SK-N-MC (cell line): ENCODE measurements at places on chromosomes 16 and 17.

GRCh38 chr17:19651451-19652238 is 3.1 kb downstream of the ALDH3A2 start:
- no peak for DNase-seq

DNA sequence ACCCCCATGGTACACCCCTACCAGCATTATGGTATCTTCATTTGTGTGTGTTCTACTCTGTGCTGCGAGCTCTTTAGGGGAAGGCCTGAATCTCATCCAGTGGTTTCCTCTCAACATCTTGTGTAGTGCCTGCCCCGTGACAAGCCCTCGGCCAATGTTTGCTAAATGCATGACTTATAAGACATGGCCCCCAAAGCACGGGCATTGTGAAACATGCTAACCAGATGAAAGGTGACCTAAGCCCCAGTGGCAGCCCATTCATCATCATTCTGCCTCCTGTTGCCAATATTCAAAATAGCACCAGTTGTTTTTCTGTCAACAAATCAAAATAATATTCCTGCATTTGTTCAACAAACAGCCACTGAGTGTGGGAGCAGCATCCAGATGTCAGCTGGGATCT is 108.8 kb upstream of the HSBP1 start:
- no peak for DNase-seq

- DNase-seq = peak; percentile 40
These were observed 7.9 kb downstream of the MPV17L start for GRCh38 chr16:15403392-15403995.

- DNase-seq = no peak
These were observed 10.9 kb upstream of the ANKFN1 start for GRCh38 chr17:56142325-56142724.

- DNase-seq = no peak
These were observed 511.1 kb downstream of the CDH13 start for GRCh38 chr16:83137894-83138293.

GRCh38 chr17:55463600-55463999 is 42.0 kb upstream of the MMD start:
- DNase-seq = no peak

DNA sequence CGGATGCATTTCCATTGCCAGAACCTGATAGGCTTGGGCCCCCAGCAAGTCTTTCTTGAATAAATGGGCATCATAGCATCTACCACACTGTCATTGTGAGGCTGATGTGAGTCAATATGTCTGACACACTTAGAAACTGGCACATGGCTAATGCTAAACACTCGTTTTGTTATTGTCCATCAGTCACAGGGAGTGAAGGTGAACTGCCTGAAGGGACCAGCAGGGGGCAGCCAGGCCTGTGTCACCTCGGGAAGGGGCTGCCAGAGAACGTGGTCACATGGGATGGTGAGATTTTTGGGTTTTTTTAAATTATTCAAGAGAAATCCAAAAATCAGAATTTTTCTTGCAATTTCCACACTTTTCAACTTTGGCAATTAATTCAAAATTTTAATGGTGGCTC is 831 bp upstream of the RCVRN start:
- no peak for DNase-seq

DNA sequence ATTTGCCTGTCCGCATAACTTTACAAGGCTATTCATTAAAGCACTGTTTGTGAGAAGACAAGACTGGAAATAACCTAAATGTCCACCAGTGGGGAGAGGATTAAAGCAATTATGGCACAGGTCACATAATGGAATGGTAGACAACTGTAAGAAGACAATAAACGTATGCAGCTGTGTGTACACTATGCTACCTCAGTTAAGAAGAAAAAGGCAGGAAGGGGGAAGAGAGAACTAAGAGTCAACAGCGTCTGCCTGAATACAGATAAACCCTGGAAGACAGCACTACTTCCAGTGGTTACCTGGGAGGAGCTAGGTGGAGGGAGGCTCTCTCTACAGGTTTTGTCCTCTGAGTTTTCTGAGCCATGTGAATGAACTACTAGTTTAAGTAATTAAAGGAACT is 15.3 kb downstream of the CREBBP start:
- no peak for DNase-seq

DNA sequence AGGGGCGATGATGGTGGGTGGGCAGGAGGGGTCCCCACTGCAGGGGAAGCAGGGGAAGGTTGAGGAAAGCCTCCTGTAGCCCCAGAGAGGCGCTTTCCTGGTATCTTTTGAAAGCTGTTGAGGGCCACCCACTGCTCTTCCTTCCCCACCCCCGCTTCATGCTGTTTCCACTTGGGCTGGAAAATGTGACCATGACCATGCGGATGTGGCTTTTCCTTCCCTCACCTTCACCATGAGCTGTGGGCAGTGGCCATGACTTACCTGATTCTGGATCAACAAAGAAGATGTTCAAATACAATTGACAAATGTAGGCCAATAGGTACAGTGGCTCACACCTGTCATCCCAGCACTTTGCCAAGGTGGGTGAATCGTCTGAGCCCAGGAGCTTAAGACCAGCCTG is 13.8 kb downstream of the MVP start:
- no peak for DNase-seq

GRCh38 chr16:17367923-17368322 is 102.8 kb downstream of the XYLT1 start:
- DNase-seq = no peak

DNA sequence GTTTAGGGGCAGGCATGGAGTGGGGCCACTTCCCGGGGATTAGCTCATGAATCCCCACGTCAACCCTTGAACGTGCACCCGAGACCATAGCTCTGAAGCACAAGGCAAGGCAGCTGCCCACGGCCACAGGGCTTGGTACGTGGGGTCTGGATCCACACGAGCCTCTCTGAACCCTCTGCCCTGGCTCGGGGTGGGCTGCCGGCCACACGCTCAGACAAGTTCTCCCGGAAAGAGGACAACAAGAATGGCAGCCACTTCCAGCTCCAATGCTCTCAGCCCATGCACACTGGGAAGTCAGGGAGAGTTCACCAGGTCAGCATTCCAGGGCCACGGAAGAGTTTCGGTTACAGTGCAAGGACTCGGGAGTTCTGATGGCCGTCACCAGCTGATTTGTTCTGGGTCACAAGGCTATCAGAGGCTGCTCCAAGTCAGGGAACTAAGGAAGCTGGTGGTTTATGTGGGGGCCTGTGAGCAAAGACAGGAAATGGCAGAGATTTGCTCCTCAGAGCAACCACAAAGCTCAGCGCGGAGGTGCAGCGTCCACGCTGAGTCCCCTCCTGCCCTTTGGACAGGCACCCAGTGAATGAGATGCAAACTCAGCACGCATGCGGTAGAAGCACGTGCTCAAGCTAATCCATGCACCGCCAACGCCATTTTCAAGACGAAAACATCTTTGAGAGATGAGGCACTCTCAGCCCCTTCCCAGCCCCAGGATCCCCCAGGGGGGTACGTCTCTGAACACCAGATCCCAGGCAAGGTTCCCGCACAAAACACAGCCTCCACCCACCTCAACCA is 356.4 kb downstream of the FOXL1 start:
- no peak for DNase-seq

DNA sequence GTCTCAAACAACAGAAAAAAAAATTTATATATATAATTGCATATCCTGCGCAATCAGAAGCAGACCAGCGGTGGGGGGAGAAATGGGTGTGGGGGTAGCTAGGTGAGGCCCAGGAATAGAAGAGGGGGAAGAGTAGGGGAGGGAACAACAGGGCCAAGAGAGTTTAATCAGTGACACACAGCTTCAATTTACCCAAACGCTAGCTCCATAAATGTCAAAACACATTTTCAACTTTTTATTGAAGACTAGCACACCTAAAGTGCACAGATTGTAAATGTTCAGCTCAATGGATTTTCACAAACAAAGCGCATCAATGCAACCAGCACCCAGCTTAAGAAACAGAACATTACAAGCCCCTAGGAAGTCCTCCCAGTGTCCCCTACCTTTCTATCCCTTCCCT is 24.8 kb upstream of the NAGS start:
- DNase-seq = no peak

GRCh38 chr17:28290703-28291102 is 28.3 kb upstream of the TMEM97 start:
- no peak for DNase-seq

GRCh38 chr16:77531752-77532151 is 96.9 kb upstream of the ADAMTS18 start:
- DNase-seq = no peak

GRCh38 chr17:42146911-42147607 is 7.7 kb downstream of the RAB5C start:
- DNase-seq = no peak

DNA sequence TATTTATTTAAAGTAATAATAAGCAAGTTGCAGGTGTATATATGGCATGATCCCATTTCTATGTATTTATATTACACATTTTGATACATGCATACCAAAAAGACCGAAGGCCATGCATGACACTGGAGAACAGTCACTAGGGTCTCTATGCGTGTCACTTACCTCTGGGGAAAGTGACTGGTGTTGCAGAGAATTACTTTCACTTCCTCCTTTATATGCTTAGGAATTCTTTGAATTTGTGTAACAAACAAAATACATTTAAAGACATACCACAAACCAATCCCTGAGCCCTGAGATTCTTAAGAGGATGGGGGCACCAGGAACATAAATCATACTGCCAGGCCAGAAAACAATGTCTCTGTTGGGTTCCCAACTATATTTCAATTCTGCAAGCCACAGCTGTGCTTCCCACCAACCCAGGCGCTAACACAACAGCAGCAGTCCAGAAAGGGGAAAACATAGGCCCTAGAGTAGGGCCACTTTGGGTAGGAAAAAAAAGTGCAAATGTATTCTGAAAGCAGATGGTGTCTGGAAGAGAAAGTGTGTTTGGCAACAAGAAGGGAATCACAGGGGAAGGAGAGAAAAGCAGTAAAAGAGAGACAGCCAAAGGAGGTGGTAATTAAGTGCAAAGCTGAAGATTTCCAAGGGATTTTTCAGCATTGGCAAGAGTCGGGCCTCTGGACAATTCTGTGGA is 24.5 kb upstream of the HYDIN start:
- DNase-seq = no peak

DNA sequence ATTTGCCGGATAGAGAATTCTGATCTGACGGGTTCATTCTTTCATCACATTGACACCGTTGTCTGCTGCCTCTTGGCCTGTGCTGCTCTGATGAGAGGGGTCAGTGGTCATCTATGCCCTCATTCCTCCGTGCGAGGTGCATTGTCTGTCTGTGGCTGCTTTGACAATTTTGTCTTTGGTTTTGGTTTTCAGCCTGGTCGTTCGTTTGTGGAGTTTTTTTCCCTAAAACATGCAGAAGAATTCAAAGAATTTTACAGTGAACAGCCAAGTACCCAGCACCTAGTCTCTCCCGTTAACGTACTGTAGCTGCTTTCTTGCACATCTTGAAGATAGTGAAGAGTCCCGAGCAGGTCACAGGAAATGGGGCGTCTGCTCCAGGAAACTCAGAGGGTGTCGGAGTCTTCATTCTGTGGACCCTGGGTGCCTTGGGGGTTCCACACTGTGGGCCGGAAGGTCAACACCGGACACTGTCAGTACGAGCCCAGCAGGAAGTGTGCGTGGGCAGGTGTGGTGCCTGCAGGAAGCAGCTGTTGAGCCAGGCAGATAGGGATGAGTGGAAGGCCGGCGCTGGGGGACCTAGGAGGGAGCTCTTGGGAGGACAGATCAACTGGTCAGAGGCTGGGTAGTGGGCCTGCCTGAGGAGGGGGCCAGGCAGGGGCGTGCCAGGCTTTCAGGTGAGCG is 28.2 kb downstream of the CRAMP1 start:
- DNase-seq = no peak

- DNase-seq = no peak
These were observed 88.4 kb downstream of the PLXDC1 start for GRCh38 chr17:39062846-39063680.

DNA sequence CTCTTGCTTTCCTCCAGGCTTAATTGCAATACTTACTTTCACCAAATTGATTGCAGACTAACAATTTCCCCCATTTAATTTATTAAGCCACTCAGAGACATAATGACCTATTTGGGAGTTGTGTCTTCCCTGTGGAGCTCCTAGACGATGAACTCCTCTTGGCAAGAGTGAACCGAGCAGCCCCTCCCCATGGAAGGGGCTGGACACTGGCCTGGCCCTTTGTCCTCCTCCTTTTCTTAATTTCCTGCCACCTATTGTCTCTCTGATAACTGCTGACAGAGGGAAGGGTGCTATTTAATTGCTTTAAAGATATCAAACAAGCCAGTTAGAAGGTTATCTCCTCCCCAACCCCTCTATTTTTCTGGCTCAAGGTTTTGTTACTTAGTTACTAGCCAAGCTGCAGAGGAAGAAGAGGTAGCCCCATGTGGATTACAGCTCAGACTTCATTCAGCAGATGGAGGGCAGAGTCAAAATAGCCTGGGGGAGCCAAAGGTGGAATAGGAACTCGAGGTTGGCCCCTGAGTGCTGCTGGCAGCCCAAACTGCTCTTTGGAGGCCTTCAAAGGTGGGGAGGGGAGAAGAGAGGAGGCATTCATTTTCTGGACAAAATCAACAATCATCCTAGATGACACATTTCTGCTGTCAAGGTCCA is 3.7 kb upstream of the SSTR2 start:
- DNase-seq = no peak

- DNase-seq = peak; percentile 66
These were observed 786 bp upstream of the CACNA1G start for GRCh38 chr17:50559674-50560184.

DNA sequence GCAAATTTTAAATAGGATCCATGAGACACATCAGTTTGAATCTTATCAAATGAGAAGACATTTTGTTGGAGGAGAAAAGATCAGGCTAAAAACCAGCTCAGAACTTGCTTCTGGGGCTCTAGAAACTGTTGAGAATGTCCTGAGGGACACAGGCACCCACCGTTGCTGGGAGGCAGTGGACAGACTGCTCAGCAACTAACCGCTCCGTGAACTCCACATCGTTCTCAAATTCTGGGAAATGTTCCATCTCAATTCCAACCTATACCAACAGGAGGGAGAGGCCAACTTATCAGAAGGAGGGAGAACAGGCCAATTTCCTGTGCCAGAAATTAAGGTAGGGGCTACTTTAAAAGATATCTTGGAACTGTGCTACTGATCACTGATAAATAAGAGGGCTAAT is 8.3 kb downstream of the TAT start:
- no peak for DNase-seq

DNA sequence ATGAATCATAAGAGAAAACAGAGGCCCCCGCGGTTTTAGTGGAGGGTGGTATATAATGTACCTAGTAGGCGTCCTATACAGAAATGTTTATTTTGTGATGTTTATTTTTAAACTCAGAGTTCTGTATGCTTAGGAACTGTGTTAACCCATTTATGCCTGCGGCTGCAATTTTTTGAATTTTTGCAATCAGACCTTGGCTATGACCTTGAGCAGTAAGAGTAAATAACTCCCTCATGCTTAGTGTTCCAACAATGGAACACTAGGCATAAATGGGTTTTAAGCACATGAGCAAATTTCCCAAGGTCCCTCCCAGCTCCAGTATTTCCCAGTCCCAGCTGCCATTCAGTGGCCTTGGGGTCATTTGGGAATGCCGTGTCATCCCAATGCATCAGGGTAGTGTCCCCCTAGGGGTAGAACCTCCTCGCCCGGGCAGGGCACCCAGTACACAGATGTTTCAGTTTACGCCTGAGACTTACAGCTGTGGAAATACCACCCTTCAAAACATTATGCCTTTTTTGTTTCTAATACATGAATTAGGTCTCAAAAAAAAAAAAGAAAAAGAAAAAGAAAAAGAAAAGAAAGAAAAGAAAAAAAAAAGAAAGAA is 605.8 kb upstream of the CDH11 start:
- no peak for DNase-seq

GRCh38 chr17:42182927-42183734 is 2.1 kb downstream of the HCRT start:
- peak; percentile 80 for DNase-seq

- DNase-seq = no peak
These were observed 985.5 kb downstream of the CDH11 start for GRCh38 chr16:64136314-64136713.
